Hair follicular keratinocyte (primary cell): ENCODE measurements at places on chromosomes 11 and 22. TPM values are rescaled to one million over a fixed set of nuclear protein-coding genes. Genes with fewer than 3 reads are reported as not detected.

The CCDC88B gene
- 3.9 and 5.3 TPM in 2 replicates for total RNA-seq

The IL17REL gene
- total RNA-seq: not detected in 2 replicates

The CEND1 gene
- not detected in 2 replicates for total RNA-seq

The MFNG gene
- 2.5 and 4.0 TPM in 2 replicates for total RNA-seq

The TEF gene
- total RNA-seq: 6.1 and 6.4 TPM in 2 replicates

The FAM76B gene
- total RNA-seq: 5.7 and 9.1 TPM in 2 replicates

The YAP1 gene
- 92.6 and 119 TPM in 2 replicates for total RNA-seq

The AGBL2 gene
- total RNA-seq: 0.16 and 0.19 TPM in 2 replicates

The DNHD1 gene
- total RNA-seq: 1.0 and 2.4 TPM in 2 replicates

The GRAP2 gene
- not detected in 2 replicates for total RNA-seq

The OR8G5 gene
- total RNA-seq: not detected in 2 replicates

The OR5AN1 gene
- total RNA-seq: not detected in 2 replicates
